ENCODE measurements at places on chromosomes 2 and 18. TPM values are rescaled to one million over a fixed set of nuclear protein-coding genes. Genes with fewer than 3 reads are reported as not detected.
A peak's percentile ranks its signal among the peaks of the same experiment; 100 is the strongest.

- DNase-seq, result no peak
Observed at GRCh38 chr2:33344230-33344629, 132.2 kb upstream of the RASGRP3 start.

- DNase-seq, result no peak
Observed at GRCh38 chr2:120770176-120770575, 34.5 kb downstream of the GLI2 start.

- no peak for DNase-seq
Observed at GRCh38 chr2:79428745-79429144, 84.1 kb upstream of the CTNNA2 start.

DNA sequence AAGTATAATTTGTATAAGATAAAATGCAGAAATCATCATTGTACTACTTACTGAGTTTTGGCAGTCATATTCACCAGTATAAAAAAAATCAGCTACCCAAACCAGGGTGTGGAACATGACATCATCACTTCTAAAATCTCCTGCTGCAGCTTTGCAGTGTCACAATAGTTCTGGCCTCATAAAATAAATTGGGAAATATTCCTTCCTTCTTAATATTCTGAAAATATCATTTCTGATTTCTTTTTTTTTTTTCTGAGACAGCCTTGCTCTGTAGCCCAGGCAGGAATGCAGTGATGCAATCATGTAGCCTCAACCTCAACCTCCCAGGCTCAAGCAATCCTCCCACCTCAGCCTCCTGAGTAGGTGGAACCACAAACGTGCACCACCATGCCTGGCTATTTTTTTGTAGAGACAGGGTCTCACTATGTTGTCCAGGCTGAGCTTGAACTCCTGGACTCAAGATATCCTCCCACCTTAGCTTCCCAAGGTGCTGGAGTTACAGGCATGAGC is 101.4 kb downstream of the TMEM18 start:
- no peak for DNase-seq

GRCh38 chr18:7635948-7636347 is 68.8 kb downstream of the PTPRM start:
- no peak for DNase-seq

The CD207 gene
- 0.29 TPM for total RNA-seq

DNA sequence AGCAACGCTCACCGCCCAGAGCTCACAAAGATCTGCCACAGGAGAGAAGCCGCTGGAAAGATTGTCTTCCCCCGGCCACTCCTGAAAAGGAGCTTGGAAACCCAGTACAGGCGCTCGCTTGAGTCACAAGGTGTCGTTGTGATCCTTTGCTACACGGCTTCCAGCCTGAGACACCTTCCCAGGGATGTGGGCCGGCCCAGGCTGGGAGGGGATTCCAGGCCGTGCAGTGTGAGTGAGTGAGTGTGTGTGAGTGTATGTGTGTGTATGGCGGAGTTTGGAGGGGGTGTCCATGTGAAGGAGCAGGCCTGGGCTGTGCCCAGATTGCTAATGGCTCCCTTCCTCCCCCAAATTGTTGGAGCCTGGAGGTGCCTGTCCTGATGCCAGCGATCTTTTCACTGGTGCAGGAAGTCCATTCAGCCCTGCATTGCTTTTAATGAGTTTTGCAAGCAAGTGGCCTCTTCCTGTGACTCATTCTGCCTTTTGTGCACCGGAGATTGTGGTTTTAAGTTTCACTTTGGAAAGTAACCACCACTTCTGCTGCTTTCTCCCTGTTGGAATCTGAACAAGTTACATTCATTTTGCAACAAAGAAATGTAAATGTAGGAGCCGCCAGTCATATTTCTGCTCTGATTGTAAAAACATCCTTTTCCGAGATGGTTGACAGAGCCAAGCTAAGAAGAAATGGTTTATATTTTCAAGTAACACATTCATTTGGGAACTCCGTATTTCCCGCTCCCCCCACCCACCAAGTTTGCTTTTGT is 83.7 kb downstream of the LPIN1 start:
- peak; percentile 88 for DNase-seq

- DNase-seq, result no peak
Observed at GRCh38 chr2:32485399-32485798, 128.6 kb downstream of the BIRC6 start.

The ALPI gene
- total RNA-seq, result 0.71 TPM

GRCh38 chr2:1477196-1478040 is 64.2 kb downstream of the TPO start:
- DNase-seq, result peak; percentile 88

GRCh38 chr2:36567711-36568408 is 30.1 kb downstream of the FEZ2 start:
- DNase-seq, result no peak

The GMPPA gene
- 32.4 TPM for total RNA-seq

DNA sequence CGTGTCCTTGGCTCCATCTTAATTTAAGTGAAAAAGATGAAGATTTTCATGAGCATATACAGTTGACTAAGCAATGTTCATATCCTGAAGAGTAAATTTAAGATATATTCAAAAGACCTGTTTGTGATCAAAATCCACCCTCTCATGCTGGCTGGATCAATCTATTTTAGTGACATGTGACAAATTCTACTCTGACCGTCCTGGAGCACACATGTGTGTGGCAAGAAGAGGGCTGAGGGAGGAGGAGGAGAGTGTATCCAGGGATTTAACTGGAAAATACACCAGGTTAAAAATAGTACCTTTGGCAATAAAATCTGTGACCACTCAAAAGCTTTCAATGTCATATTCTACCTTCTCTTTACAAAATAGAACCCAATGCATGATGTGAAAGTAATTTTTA is 228.7 kb downstream of the PID1 start:
- no peak for DNase-seq

The CRACDL gene
- total RNA-seq, result 7.9 TPM

DNA sequence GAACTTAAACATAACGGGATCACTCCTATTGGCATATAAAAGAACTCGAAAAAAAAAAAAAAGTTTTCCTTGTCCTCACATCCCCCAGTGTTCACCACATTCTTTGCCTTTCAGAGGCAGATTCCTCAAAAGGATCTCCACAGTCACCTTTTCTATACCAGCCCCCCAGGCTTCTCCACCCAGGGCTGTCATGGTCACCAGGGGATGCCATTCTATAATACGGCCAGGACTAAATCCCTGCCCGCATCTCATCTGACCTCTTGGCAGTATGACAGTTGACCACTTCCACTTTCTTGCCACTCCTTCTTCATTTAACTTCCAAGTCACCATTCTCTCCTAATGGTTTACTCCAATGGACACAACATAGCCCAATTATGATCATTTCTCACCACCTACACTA is 29.3 kb downstream of the SOS1 start:
- no peak for DNase-seq

DNA sequence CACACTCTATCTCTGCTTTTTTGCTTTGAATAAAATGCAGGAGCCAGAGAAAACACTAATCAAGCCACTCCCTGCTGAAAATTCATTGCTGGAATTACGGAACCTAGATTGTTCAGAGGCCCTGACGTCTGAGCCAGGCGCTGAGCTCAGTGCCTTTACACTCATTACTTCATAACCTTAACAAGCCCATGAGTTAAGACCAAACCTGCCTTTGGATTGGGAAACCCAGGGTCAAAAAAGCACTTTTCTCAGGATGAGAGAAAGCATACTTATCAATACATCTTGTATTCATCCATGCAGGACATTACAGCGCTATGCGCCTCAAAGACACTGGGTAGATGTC is 762 bp downstream of the INO80C start:
- no peak for DNase-seq

GRCh38 chr2:161121622-161122021 is 38.6 kb upstream of the TANK start:
- DNase-seq, result no peak

The ABCA12 gene
- total RNA-seq, result not detected

The MAP3K20 gene
- 71.8 TPM for total RNA-seq

The SPC25 gene
- total RNA-seq, result 0.32 TPM

- DNase-seq, result no peak
Observed at GRCh38 chr2:226791056-226791486, 8.5 kb downstream of the IRS1 start.

DNA sequence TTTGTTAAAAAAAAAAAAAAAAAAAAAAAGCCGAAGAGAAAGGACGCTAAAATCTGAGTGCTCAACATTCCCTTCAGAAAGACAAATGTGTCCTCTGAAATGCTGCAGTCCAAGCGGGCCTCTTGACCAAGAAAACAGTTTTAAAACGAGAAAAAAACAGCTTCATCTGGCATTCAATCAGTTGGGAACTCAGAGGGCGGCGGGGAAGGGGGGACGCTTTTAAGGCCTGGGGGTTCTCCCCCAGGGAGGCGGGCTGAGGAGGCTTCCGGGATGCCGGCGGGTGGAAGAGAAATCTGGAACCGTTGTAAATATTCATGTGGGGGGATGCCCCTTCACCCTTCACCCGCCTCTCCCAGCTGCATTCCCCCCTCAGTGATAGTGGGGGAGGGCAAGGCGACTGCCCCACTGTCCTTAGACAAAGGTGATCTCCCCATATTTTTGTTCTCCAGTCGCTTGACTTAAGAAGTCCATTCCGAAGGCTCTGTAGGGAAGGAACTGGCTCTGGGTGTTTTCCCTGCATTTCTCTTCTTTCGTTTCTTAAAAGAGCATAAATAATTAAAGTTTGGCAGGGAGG is 3.3 kb upstream of the HOXD11 start:
- DNase-seq, result no peak

- DNase-seq, result no peak
Observed at GRCh38 chr2:198106621-198107385, 302.4 kb downstream of the PLCL1 start.

DNA sequence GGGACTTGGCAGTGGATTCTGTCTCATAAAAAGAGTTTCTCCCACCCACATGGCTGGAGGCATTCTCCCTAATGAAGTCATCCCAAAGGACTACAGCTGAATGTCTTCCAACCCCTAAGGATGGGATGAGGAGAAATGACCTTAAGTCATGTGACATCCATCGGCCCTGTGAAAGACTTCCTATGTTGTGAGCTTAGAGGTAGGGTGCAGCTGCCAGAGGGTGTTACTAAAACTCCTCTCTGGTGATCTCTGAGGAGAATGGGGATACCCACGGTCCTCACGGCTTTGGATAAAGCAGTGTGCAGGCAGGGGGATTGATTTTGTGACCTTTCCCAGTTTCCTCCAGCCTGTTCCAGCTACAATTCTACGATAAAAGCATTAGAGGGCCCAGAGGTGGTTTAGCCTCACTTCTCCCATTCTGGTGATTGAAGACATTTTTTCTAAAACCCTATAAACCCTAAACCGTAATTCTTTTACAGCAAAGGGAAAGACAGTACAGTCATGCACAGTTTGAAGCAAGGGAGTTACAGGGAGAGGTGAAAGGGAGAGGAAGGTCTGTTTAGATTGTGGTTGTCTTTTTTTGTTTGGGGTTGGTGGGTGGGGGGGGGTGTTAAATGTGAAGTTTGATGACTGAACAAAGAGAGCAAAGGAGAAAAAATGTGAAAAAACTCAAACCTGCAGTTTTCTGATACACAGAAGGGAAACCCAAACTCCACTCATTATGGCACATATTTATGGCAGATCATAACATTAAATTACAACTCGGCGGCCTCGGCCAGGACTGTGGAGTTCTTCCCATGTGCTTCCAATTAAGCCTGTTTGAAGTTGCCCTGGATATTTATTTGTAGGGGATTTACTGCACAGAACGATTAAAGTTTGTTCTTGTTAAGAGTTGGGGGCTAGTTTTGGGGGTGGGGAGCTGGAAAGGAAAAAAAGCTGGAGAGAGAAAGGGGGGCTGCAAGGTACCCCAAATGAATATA is 26.6 kb upstream of the SLC14A2 start:
- DNase-seq, result no peak

DNA sequence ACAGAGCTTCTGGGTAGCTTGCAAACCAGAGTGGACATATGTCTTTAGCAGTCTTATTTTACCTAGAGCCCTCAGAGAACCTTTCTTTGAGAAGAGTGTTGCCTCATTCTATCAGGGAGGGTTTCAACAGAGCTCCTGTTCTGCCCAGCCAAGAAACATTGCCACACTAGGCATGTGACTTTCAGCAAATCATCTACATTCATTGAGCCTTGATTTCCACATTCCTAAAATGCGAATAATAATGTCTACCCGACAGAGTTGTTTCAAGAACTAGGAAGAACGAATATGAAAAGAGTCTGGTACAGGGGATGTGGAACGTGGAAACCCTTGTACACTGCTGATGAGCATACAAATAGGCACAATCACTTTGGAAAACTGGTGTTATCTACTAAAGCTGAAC is 7.8 kb upstream of the PRKAG3 start:
- DNase-seq, result no peak

- no peak for DNase-seq
Observed at GRCh38 chr2:149084924-149085795, 46.7 kb downstream of the LYPD6B start.

The CHRND gene
- not detected for total RNA-seq

The LBX2 gene
- total RNA-seq, result 2.6 TPM

The DNAH6 gene
- total RNA-seq, result 0.77 TPM

GRCh38 chr2:182921234-182921633 is 54.8 kb upstream of the FRZB start:
- DNase-seq, result no peak

The ALPG gene
- not detected for total RNA-seq

The KATNAL2 gene
- 4.8 TPM for total RNA-seq

The BMP10 gene
- not detected for total RNA-seq

DNA sequence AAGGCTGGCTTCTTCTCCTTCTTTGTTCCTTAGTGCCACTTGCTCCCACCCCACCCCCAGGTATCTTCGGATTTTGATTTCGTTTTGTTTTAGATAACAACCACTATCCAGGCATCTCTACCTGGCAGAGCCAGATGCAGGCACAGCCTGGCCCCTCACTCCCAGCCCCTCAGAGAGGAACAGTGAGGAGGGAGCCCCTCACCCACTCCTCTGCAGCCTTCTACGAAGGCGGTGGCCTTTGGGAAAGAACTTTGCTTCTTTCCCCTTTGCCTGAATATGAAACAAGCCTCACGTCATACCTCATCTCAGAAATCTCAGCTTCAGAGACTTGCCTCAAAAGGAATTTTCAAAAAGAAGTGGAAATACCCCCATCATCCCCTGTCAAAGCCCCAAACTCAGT is 6.3 kb upstream of the CYP26B1 start:
- DNase-seq, result no peak

The L3MBTL4 gene
- total RNA-seq, result 7.5 TPM

Data from mesenteric fat pad (tissue), 1 donor.